Body of pancreas (tissue), 4 donors: ENCODE measurements at places on chromosomes 5 and 9.
A peak's percentile ranks its signal among the peaks of the same experiment; 100 is the strongest.

DNA sequence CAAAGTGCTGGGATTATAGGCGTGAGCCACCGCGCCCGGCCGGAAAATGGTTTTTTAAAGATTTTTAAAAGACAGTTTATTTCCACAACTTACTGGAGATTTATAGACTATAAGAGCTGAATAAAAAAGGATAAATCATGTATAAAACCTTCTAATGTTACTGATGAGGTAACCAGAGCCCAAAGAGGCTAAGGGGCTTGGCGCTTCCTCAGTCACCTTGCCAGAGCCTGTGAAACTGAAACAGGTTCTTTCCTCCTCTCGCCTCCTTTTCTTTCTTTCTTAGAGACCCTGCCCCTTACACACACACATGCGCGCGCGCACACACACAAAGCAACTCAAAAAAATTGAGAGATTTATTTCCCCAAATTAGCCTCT is 69.8 kb downstream of the HSD17B3 start:
- no peak for DNase-seq

- DNase-seq = no peak
These were observed 88.7 kb upstream of the FAM169A start for GRCh38 chr5:74954919-74955318.

- no peak for DNase-seq
These were observed 71.5 kb downstream of the ANKRD33B start for GRCh38 chr5:10635257-10635866.

GRCh38 chr5:171137768-171138525 is 171.1 kb upstream of the TLX3 start:
- DNase-seq = no peak

DNA sequence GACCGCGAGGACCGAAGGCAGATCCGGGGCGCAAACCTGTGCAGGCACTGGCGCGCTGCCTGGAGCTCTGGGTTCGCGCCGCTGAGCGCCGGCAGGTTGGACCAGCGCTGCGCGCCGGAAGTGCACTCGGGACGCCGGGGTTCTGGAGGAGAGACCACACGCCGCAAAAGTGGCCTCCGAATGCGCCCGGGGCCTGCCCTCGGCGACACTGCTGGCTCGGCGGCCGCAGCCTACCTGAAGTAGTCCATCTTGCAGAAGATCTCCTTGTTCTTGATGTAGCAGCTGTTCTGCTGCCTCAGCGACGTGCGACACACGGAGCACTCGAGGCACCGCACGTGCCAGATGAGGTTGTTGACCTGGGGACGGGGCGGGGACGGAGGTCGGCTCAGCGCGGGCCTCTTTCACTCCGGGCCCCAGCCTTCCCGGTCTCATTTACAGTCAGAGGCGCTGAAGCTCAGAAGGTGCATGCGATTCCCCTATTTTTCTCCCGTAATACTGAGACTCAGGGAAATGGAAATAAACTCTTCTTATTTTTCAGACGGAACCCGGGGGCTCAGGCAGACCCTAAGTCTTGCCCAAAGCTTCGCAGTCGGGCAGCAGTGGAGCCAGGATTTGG is 2.5 kb downstream of the LHX6 start:
- DNase-seq = no peak

- DNase-seq = no peak
These were observed 17.2 kb downstream of the NKX2-5 start for GRCh38 chr5:173217626-173218397.

DNA sequence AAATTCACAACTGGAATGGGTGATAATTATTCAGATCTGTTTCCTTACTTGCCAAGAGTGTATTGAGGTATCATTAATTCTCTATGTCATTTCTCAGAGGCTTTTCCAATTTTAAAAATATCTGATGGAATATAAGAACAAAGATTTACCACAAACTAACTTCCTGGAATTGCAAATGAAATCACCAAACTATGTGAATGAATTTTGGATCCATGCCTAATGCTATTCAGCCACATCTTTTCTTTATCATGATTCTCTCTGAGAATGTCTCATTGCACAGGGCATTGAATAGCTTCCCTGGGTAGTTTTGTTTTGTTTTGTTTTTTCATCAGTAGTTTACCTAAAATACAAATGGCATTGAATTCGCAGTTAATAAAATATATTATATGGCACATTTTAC is 146.9 kb upstream of the FBN2 start:
- no peak for DNase-seq

DNA sequence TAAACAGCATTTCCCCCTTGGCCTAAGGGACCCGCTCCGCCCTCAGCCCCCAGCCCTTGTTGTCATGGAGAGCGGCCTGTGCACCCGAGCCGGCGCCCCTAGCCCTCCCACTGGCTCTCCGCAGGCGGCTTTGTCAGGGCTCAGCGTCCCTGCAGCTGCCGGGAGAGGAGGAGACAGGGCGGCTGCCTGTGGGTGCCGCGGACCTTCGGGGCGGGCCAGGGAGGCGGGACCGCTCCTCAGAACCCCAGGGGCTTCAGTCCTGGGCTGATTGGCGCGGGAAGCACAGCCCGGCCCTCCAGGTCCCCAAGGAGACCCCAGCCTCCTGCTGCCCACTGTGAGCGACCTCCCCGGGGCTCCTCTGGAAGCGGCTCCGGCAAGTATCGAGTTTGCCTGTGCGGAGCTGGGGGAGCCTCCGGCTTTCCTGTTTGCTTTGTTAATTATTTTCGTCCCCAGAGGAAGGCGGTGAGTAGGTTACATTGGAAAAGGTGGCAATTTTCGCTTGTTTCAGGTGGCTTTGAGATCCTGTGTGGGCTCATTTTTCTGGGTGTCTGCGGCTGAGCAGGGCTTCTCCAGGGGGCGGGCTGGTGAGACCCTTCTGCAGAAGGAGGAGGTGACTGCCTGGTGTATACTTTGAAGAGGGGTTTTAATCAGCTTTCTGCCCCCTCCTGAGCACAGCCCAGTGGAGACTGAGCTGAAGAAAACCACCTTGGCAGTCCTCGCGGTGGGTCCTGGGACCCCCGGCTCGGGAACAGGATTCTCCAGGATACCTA is at the start of gene FGD3:
Gene FGD3 (plus strand): TSS at position 256 of the 770 bp plus-strand sequence. CDS start 28,734 bp downstream, outside the sequence.
- DNase-seq = peak; percentile 27
